H7 (cell line): ENCODE measurements at places on chromosomes 3 and 15. TPM values are rescaled to one million over a fixed set of nuclear protein-coding genes. Genes with fewer than 3 reads are reported as not detected.

DNA sequence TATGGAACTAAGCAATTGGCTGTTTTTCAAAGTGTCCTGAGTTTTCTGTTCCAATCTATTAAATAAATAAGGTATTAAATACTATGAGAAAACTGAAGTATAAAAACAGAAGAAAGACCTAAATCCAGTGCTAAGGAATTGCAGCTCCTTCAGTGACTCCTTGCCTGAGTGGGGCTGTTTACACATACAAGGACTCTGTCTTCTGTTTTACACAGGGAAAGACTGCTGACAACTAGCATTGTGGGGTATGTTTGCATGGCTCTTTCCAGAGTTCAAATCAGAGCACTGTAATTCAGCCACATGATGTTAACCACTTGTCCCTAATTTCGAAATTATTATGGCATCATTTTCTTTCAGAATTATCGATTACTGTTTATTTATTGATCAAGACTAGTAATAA, 31.3 kb upstream of the MEIS2 start:
- DNase-seq = no peak

GRCh38 chr3:132595014-132595413, 2.1 kb upstream of the ACKR4 start:
- DNase-seq = peak; percentile 2

GRCh38 chr3:42999212-42999611, 20.1 kb downstream of the GASK1A start:
- DNase-seq = no peak

GRCh38 chr3:30232142-30232541, 374.3 kb upstream of the TGFBR2 start:
- DNase-seq = no peak

DNA sequence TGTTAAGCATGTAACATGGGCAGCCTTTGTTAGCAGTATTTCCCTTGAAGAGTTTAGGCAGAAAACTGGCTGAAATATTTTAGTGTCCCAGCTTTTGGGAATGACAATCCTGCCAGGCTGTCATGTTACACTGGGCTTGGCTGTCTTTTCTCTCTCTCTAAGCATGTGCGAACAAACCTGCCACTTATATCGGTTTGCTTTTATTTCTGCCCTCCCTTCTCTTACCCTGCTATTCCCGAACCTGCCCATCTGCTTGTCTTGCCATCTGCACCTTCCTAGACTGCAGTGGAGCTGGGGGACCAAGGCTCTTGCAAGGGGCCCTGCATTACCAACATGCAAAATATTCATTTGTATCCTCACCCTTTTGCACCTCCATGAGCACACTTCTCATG, 339.6 kb downstream of the EPHB1 start:
- no peak for DNase-seq

SLC22A13 gene
- 0.11 and 0.24 TPM in 2 replicates for total RNA-seq

CLEC3B gene
- total RNA-seq = not detected in 2 replicates

SCAANT1 gene
- not detected in 2 replicates for total RNA-seq

LIPC gene
- total RNA-seq = not detected in 2 replicates

RYR3 gene
- total RNA-seq = 0.59 and 0.69 TPM in 2 replicates
